ENCODE measurements at places on chromosomes 16 and 17. TPM values are rescaled to one million over a fixed set of nuclear protein-coding genes. Genes with fewer than 3 reads are reported as not detected.

The C16orf92 gene
- not detected for total RNA-seq

The ERN1 gene
- 22.7 TPM for total RNA-seq

The ARSG gene
- 16.9 TPM for total RNA-seq

The CMTM1 gene
- total RNA-seq, result 0.81 TPM

The SUPT4H1 gene
- 37.3 TPM for total RNA-seq

The TAT gene
- not detected for total RNA-seq

The USP10 gene
- 36.7 TPM for total RNA-seq

The RAMP2 gene
- 11.0 TPM for total RNA-seq

- no peak for DNase-seq
These were observed 122.4 kb downstream of the LAT start for GRCh38 chr16:29107299-29107698.

- DNase-seq, result peak; percentile 19
These were observed at the start of gene FLOT2 for GRCh38 chr17:28896884-28897768. TSS of gene FLOT2 (minus strand) at chr17:28897733. CDS start at chr17:28897574, 159 bp downstream.

DNA sequence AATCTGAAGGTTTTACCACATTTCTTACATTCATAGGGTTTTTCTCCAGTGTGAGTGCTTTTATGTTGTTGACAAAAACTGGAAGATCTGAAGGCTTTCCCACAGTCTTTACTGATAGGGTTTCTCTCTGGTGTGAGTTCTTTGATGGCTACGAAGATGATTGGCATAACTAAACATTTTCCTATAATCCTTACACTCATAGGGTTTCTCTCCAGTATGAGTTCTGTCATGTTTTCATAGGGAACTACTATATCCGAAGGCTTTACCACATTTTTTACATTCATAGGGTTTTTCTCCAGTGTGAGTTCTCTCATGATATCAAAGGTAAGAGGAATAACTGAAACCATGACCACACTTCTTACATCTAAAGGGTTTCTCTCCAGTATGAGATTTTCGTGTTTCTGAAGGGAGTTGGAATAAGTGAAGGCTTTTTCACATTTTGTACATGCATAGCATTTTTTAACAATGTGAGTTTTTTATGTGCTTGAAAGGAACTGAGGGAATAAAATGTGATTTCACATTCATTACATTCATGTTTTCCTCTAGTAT lies 1987.7 kb downstream of the TP53TG3F start:
- DNase-seq, result no peak

GRCh38 chr16:87653234-87653633 lies 50.9 kb downstream of the JPH3 start:
- DNase-seq, result no peak

DNA sequence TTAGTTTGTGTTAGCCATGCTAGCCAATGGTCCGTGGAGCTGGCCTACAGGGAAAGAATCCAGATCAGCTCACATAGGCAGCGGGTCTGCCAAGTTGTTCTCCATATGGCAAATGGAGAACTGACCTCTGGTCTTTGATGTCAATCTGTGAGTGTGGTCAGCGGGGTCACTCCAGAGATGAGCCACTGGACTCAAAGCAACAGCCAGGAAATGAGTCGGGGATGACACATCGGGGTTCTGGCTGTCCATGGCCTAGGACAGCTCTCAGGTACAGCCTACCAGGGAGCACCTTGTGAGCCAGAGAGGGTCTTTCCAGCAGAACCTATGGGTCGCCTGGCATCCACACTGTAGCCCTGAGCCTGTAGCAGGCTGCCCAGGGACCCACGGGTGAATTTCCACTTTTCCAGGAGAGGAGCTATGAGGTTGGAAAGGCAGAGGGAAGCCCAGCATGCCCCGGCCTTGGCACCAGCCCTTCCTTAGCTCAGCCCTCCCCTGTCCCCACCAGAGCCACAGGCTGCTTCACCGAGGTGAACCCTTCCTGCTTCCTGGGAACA lies 203.0 kb upstream of the TNRC6C start:
- no peak for DNase-seq

DNA sequence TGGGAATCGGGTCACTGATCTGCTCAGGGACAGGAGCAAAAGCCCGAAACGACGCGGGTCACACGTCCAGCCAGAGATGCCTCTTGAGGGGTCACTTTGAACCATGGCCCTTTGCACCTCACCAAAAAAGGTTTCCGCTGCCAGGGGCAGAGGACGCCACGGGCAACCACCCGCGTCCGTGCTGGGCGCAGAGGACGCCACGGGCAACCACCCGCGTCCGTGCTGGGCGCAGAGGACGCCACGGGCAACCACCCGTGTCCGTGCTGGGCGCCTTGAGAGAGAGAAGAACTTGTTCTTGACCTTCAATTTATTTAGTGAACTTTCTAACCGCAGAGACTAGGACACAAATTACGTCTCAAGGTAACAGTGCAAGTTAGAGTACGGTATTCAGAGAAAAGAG lies 35.5 kb downstream of the TIMM22 start:
- DNase-seq, result no peak

- no peak for DNase-seq
These were observed 78.9 kb downstream of the CMIP start for GRCh38 chr16:81523387-81524115.

DNA sequence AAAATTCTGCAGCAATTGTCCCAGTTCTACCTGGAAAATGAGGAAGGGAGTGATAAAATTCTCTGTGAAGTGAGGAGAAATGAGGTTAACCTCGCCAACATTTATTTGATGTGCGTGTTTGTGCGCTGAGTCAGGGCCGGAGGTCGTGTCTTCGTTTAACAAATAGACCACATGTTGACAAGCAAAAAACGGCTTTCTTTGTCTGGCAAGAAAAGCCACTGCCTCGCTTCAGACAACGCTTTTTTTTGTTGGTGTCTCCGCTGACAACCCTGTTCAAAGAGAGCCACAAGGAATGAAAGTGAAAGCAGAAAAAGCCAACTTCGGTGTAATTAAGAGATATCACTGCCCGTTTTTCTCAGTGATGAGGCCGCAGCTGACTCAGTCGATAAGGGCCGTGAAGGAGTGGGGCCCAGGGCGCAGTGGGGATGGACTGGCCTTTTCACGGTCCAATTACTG lies 510.6 kb downstream of the CDH13 start:
- DNase-seq, result no peak

DNA sequence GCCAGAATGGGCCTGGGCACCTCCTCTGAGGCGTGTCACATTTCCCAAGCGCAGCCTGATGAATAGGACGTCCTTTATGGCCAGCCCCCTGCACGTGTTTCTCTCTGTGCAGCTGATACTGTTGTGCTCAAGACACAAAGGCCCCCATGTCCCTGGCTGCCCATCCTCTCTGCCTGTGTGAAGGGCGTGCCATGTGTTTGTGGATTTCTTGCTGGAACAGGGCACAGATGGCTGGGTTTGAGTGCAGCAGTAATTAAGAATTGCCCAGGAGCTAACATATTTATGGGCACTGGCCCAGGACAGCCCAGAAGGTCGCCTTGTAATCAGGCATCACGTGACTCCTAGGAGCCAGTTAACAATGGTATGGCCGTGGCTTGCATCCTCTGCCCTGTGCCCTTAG lies 181.1 kb downstream of the CCDC182 start:
- DNase-seq, result no peak

DNA sequence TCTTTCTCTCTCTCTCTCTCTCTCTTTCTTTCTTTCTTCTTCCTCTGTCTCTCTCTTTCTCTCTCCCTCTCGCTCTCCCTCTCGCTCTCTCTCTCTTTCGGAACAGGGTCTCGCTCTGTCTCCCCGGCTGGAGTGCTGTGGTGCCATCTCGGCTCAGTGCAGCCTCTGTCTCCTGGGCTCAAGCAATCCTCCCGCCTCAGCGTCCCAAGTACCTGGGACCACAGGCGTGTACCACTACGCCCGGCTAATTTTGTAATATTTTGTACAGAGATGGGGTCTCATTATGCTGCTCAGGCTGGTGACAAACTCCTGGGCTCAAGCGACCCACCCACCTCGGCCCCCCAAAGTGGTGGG lies 12.7 kb upstream of the KLHDC4 start:
- DNase-seq, result no peak

DNA sequence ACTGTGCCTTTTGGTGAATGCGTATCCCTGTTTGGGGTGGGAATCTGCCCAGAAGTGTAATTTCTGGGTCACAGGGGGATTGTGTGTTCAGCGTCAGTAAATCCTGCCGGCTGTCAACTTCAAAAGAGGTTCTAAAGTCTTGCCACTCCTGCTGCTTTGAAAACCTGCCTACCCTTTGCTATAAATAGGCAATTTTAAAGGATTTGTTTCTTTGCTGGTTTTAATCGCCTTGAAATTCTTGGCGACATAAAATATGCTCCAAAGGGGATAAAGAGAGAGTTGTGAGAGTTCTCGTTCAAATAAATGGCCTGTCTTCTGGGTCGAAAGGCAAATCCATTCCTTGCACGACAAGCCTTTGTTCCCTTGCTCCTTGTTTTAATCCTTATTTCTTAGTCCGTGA lies 143.4 kb downstream of the IRF8 start:
- no peak for DNase-seq

- DNase-seq, result no peak
These were observed 3.4 kb downstream of the CASKIN2 start for GRCh38 chr17:75511610-75512575.

- DNase-seq, result peak; percentile 15
These were observed 1.3 kb downstream of the KCTD2 start for GRCh38 chr17:75048249-75048878.

DNA sequence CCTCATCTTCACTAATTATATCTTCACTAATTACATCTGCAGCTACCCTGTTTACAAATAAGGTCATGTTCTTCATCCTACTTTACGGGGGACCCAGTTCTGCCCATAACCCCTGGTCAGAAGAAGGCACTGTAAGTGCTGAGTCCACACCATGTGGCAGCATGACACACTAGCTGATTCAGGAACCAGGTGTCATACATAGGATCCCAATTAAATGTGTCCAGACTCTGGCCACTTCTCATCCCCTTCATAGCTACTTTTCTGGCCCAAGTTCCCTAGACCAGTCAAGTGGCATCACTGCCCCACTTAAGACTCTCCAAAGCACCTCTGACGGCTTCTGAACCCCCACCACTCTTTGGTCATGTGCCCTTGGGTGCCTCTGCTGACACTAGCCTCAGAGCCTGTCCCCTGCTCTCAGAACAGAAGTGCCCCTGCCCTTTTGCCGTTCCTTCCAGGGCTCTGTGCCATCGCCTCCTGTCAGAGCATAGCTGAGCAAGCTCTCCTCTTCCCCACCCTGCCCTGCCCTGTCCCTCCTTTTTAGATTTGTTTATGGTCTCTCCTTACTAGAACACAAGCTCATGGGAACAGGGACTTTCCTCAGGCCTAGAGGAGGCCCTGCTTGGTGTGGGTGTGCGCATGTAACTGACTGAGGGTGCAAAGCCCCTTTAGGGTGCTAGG lies 61.1 kb downstream of the B9D1 start:
- DNase-seq, result no peak

DNA sequence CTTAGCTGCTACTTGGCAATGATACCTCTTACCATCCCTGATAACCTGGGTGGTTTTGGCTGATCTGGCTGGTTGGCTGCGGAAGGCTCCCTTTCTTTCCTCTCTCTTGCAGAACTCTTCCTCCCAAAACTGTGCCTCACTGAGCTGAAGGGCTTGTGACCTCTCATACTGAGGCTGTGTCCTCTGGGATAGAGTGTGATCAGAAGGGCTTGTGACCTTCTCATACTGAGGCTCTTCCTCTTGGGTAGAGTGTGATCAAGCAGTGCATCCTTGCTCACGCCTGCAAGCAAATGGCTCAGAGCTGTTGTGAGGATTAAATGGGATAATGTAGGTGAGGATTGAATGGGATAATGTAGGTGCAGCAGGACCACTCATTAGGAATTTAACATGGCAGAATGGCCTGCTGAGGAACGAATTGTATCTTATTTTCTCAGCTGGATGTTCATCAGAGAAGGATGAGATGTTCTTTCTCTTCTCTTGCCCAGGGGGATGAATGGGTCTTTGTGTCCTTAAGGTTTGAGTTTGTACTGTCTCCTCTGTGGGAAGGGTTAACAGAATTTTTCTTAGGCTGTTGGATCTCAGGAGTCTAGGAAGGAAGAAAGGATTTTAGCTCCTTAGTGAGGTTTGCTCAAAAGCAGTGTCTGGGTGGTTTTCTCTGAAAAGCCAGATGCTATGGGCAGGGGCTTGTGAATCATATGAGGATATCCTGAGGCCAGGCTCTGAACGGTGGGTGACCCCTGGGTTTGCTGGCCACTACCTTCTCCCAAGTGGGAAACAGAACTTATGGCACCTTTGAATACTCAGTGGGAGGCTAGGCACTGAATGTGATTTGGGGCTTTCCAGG lies 130.0 kb upstream of the HS3ST2 start:
- DNase-seq, result no peak
